ENCODE measurements at places on chromosomes 3 and 15. TPM values are rescaled to one million over a fixed set of nuclear protein-coding genes. Genes with fewer than 3 reads are reported as not detected.

The FOXB1 gene
- not detected for total RNA-seq

The GHSR gene
- total RNA-seq: not detected

The CPOX gene
- total RNA-seq: 27.9 TPM

The SLC28A1 gene
- total RNA-seq: not detected

The DAZL gene
- not detected for total RNA-seq

Measured in thyroid gland (tissue), 4 donors.